ENCODE measurements at places on chromosomes 5 and 9. TPM values are rescaled to one million over a fixed set of nuclear protein-coding genes. Genes with fewer than 3 reads are reported as not detected.

The MLANA gene
- total RNA-seq = not detected

The SPATA31E1 gene
- not detected for total RNA-seq

The SLC25A48 gene
- total RNA-seq = not detected

DNA sequence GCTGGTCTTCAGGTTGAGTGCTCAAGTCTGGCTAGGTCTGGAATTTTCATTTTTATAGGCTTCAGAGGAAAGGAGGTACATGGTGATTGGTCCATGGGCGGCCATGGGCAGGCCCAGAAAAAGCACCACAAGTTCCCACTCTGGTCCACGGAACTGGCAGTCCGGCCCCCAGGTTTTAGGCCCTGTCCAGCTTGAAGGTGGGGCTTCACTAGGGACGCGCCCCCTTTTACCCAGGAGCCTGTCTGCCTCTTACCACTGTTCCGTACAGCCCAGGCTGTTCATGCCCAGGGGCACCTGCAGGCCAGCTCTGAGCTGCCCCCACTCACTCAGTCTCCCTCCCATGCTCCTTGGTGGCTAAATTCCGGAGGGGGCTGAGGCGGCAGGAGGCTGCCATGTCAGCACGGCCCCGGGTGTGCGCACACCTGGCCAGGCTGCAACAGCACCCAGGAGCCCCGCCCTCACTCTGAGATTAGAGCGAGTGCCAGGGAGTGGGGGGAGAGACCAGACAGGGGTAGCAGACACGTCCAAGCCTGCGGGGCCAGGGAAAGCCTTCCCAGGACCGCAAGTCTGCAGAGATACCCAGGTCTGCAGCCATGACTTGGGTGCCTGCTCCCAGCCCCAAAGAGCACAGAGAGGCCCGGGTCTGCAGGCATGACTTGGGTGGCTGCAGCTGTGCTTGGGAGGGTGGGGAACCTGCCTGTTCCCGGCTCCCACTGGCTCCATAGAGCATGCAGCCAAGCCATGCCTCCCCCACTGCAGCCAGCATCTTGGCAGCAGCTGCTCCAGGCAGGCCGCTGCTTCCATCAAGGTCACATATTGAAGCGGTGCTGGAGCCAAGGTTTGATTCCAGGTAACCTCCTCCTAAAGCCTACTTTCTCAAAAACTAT lies 390.2 kb upstream of the SGCD start:
- H3K4me1 ChIP-seq = no peaks in the 10 kb centered on the region
- H3K27ac ChIP-seq = no peak overlapping the region
- H3K27me3 ChIP-seq = no peaks in the 10 kb centered on the region
- no peak for DNase-seq
- H3K36me3 ChIP-seq = no peaks in the 10 kb centered on the region

DNA sequence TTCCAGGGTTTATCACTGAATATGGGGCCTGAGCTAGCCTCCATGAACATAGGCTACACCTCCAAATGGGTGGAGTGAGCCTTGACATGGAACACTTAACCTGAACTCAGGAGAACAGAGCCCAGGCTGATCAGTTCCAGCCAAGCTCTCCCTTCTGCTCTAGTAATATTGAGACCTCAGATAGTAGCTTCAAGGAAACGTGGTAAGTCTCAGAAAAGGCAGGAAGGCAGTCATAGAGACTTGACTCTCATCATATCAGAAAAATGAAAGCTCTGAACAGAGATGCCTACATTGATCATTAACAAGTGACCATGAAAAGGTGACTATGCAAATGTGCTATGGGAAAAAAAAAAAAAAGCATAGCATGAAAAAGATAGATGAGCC lies 40.5 kb upstream of the MYO10 start:
- H3K4me1 ChIP-seq = no peaks in the 10 kb centered on the region
- H3K27ac ChIP-seq = no peak overlapping the region
- no peaks in the 10 kb centered on the region for H3K36me3 ChIP-seq
- H3K4me3 ChIP-seq = no peak overlapping the region

GRCh38 chr5:141484310-141484640 lies 555 bp upstream of the PCDHGC4 start:
- H3K4me3 ChIP-seq = no peak overlapping the region
- H3K36me3 ChIP-seq = no peaks in the 10 kb centered on the region
- no peaks in the 10 kb centered on the region for H3K4me1 ChIP-seq
- H3K27ac ChIP-seq = no peak overlapping the region
- no peak for DNase-seq

DNA sequence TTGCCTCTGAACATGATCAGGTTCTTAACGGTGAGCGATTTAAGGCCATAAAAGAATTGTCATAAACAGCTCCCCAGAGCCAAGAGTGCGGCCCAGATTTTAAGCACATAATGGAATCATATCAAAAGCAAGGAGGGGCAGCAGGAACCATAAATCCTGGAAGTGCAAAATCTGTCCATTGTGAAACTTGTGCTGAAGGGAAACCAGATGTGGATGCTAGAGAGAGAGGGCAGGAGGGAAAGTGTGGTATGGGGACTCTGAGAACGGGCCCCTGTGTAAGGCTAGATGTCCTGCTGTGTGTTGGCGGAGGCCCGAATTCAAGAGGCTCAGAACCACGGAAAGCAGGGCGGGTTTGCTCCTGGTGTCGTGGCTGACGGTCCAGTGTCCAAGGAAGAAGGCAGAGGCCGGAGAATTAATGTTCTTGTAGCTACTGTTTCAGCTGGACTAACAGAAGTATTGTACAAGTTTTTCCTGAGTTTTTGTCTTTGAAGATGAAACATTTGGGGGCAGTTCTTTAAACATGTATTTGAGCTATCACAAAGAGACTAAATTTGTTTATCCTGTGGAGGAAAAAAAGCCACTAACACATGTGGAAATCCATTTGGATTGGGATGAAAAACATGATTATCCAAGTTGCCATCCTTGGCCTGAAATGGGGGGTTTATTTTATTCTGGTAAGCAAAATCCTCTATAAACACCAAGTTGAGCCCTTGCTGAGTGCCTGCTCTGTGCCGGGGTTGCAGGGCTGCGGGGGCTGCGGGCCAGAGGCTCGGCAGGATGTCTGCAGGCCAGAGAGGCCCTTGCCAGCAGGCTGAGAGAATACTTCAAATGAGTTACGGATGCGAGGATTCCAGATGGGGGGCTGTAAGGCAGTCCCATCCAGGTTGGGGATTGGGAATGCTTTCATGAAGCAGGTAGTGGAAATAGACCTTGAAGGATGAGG lies 9.2 kb upstream of the CXCL14 start:
- no peak overlapping the region for H3K27ac ChIP-seq
- H3K4me1 ChIP-seq = no peaks in the 10 kb centered on the region
- H3K36me3 ChIP-seq = no peaks in the 10 kb centered on the region
- peaks cover 6% of the 10 kb centered on the region for H3K27me3 ChIP-seq
- H3K4me3 ChIP-seq = no peak overlapping the region

DNA sequence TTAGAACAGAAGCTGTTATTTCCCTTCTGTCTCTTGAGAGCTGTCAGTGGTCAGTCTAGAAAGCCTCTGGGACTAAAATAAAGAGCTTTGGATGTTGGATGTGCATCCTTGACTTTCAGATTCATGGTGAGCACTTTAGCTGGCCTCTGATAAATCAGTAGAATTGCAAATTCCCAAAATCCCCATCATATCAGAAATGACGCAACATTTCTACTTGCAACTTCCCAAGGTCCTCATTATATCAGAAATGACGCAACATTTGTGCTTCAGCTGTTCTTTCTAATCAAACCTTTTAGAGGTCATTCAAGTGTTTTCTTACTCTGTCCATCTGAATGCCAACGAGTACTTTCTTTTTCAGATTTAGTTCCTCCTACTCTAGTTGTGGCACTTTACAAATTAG lies 167.3 kb upstream of the MOCS2 start:
- H3K27me3 ChIP-seq = no peaks in the 10 kb centered on the region
- no peak overlapping the region for H3K4me3 ChIP-seq
- no peaks in the 10 kb centered on the region for H3K4me1 ChIP-seq
- no peak for DNase-seq
- no peaks in the 10 kb centered on the region for H3K36me3 ChIP-seq

- H3K27ac ChIP-seq = no peak overlapping the region
- no peaks in the 10 kb centered on the region for H3K36me3 ChIP-seq
- no peak overlapping the region for H3K4me3 ChIP-seq
- peaks cover 1% of the 10 kb centered on the region for H3K4me1 ChIP-seq
Measured at GRCh38 chr5:112940670-112941069, 18.6 kb upstream of the REEP5 start.

- no peaks in the 10 kb centered on the region for H3K36me3 ChIP-seq
- H3K27ac ChIP-seq = no peak overlapping the region
- peaks cover 2% of the 10 kb centered on the region for H3K27me3 ChIP-seq
- H3K4me1 ChIP-seq = no peaks in the 10 kb centered on the region
- no peak overlapping the region for H3K4me3 ChIP-seq
- no peak for DNase-seq
Measured at GRCh38 chr5:115431116-115431515, 113.5 kb downstream of the FEM1C start.

DNA sequence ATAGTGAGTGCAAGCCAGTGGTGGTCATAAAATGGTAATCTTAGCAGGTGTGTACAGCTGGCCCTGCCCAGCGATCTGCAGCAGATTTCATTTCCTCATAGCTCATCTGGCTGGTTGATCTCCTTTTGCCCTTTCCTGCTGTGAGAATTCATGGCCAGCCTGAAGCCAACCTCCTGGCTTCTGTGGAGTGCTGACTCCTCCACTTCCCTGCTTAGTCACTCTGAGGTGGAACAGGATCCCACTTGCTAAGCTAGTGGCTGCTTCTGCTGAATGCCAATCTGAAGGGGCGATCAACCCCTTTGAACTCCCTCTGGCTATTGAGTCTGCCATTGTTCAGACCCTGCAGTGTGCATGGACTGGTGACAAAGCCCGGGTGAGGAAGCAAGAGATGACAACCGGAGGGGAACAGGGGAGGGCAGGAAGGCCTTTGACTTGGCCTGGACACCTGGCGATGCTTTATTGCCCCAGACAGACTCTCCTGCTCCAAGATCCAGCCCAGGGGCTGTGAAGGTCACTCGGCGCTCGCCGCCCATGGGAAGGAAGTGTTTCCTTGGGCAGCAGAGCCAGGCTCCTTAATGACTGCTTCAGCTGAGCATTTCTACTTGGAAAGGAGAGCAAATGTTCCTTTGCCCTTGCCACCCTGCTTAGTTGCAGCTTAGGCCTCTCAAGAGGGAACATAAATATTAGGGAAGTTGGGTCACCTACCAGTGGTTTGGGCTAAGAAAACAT lies 341.1 kb downstream of the ZSWIM6 start:
- H3K4me1 ChIP-seq = no peaks in the 10 kb centered on the region
- H3K27ac ChIP-seq = no peak overlapping the region
- no peak overlapping the region for H3K4me3 ChIP-seq
- no peak for DNase-seq

- H3K27ac ChIP-seq = no peak overlapping the region
- no peaks in the 10 kb centered on the region for H3K4me1 ChIP-seq
- H3K4me3 ChIP-seq = no peak overlapping the region
- H3K36me3 ChIP-seq = no peaks in the 10 kb centered on the region
- H3K27me3 ChIP-seq = no peaks in the 10 kb centered on the region
Measured at GRCh38 chr5:33531824-33532223, 91.1 kb downstream of the TARS1 start.

DNA sequence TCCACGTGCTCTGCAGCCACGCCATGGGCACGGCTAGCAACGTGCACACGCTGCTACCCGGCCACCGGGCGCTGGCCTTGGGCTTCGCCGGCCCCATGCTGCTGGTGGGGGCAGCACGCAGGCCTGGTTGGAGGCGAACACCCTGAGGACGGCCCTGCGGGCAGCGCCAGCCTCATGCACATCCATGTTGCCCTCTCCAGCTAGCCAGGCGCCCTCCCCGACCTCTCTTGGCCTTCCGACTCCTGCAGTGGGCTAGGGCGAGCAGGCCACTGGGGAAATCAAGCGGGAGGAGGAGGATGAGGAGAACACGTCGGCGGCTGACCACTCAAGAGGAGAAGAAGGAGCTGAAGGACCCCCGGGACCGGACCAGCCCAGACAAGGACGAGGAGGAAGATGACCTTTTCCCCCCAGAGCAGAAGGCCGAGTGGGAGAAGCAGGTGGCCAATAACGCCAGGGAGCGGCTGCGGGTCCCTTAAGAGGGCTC lies 73.3 kb downstream of the INSL6 start:
- no peaks in the 10 kb centered on the region for H3K27me3 ChIP-seq
- H3K4me3 ChIP-seq = no peak overlapping the region
- H3K4me1 ChIP-seq = peaks cover 3% of the 10 kb centered on the region
- H3K27ac ChIP-seq = no peak overlapping the region
- no peak for DNase-seq

DNA sequence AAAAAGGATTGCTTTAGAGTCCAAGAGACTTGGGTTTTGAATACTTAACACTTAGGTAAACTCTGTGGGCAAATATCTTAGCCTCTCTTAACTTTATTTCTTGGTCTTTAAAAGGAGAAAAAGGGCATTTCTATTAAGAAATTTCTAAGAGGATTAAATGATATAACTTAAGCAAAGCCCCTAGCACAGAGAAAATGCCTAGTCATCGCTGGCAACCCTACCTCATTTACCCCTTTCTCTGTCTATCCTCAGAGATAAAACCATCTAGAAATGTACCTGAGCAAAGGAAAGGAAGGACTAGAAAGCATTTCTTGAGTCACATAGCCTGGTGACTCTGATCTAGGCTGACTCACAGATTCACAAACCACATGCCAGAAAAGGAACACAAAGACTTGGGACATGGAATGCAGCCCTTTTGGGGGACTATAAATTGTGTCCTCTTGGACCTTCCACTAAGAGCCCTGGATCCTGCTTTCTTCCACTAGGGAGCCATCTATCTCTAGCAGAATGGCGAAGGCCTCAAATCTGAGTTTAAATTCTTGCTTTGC lies 120.6 kb downstream of the FOXD1 start:
- no peak overlapping the region for H3K4me3 ChIP-seq
- H3K27me3 ChIP-seq = peaks cover 21% of the 10 kb centered on the region
- no peaks in the 10 kb centered on the region for H3K4me1 ChIP-seq
- no peak overlapping the region for H3K27ac ChIP-seq
- H3K36me3 ChIP-seq = no peaks in the 10 kb centered on the region

- H3K27me3 ChIP-seq = no peaks in the 10 kb centered on the region
- H3K4me3 ChIP-seq = no peak overlapping the region
- no peaks in the 10 kb centered on the region for H3K36me3 ChIP-seq
- H3K27ac ChIP-seq = no peak overlapping the region
- no peaks in the 10 kb centered on the region for H3K4me1 ChIP-seq
- DNase-seq = no peak
Measured at GRCh38 chr5:152052470-152052869, 127.8 kb upstream of the GLRA1 start.

DNA sequence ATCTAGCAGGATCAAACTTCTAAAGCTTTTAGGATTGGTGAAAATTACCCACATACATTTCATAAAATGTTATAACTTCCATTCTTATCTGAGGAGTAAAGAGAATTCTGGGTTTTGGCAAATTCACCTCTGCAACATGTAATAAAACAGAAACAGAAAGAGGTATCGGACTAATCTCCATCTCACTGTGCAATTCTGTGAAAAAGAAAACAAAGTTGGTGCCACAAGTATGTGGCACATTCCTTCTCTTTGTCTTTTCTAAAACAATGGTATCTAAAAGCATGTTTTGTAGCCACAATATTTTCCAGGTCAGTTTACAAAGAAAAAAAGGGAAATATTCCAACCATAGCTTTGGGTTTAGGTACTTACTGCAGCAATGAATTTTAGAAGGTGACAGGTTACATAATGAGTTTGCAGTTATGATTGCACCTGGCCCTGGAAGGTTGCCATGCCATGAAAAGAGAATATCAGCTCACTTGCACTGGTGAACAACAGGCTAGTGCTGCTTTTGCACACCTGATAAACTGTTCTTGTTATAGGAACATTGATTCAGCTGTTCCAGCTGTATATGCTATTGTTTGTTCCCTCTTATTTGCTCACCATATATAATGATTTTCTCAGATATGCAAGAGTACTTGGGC lies 491.3 kb upstream of the MEF2C start:
- no peaks in the 10 kb centered on the region for H3K36me3 ChIP-seq
- no peak overlapping the region for H3K27ac ChIP-seq
- H3K4me1 ChIP-seq = no peaks in the 10 kb centered on the region
- no peaks in the 10 kb centered on the region for H3K27me3 ChIP-seq
- no peak overlapping the region for H3K4me3 ChIP-seq
- DNase-seq = no peak

Data from activated CD4-positive, alpha-beta T cell treated with anti-CD3 and anti-CD28 coated beads, Interleukin-2, amount 10 ng/mL, durations not matched to agents 24 days and 14 days (primary cell).